ENCODE measurements at places on chromosomes 5 and 9.

GRCh38 chr5:143527808-143528207 lies 124.3 kb upstream of the NR3C1 start:
- no peak for DNase-seq

GRCh38 chr9:22117511-22118384 lies 108.6 kb upstream of the CDKN2B start:
- no peak for DNase-seq

DNA sequence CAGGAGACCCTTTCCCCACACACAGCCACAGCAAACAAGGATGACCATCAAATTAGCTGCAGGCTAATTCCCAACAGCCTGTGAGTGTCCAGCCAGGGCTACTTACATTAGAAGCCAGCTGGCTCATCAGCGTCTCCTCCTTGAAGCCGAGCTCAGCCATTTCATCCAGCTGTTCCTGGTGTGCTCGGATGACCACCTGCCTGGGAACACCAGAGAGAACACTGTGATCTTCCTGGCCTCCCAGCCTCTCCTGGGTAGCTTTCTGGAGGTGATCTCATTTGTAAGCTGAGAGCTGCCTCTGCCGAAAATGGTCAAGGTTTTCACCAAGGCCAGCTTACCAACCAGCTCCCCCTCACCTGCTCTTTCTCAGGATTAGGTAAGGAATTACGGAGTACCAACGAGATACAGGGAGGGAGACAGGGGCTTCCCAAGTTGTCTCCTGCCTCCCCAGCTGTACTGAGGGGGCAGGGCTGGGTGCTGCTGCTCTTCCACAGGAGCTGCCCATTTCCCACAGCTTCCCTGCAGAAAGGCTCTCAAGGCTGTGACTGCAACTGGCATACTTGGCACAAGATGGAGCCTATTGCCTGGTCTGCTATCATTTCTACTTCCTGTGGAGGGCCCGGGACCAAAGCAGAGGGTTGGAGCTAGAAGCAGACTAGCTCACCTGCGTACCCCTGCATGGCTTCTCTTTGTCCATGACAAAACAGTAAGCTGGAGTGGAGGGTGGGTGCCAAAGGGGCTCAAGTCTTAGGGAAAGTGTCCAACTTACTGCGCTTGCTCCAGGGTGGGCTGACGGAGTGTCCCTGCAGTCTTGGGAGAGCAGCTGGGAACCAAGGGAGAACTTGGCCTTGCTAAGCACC lies 73.9 kb downstream of the KIF24 start:
- DNase-seq: no peak

GRCh38 chr9:35683323-35683722 lies 6.4 kb downstream of the TPM2 start:
- DNase-seq: no peak

DNA sequence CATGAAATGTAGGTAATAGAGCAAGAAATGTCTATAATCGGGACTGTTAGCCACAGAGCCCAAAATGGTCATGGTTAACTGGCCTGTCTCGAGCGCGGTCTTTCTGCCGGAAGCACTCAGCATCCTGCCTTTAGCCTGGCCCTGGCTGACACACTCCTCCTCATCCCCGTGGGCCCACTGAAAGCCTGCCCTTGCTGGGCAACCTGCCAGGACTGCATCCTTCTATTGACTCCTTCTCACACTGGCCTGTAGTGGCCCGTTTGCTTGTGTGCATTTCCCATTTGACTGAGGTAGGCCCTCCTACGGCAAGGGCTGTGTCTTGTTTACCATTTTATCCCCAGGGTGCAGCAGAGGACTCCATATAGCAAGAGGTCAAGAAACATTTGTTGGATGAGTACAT lies 215.7 kb downstream of the ATPSCKMT start:
- no peak for DNase-seq

GRCh38 chr9:23542438-23542837 lies 283.6 kb downstream of the ELAVL2 start:
- DNase-seq: no peak

DNA sequence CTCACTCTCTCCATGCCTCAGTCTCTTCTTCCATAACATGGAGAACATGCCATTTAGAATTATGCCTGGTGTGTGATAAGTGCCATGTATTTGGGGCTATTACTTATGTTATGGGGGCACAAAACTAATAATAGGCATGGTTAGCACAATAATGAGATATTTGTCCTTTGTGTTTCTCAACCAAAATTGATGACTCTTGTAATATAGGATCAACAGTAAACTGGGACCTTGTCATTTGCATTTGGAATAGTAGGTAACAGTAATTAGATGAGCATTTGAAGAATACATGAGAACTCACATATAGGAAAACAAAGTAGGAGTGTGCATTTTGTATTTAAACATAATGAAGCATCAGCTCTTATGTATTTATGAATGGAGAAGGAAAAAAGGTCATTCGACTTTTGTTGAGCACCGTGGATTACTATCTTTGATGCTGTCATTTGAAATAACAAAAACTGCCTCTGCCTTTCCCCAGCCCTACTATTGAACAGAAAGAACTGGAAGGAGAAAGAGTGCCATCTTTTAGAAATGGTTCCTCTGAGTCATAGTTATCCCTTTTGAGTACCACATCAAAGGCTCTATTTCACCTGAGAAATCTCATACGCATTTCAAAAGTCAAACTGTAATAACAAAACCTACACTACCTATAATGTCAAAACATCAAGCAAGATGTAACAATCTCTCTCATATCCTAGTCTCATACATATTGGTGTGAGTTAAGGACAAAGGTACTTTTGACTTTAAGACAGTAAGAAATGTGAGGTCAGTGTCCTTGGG lies 655.2 kb downstream of the PDE4D start:
- no peak for DNase-seq

- DNase-seq: no peak
Measured at GRCh38 chr5:86865256-86865785, 247.6 kb downstream of the COX7C start.

DNA sequence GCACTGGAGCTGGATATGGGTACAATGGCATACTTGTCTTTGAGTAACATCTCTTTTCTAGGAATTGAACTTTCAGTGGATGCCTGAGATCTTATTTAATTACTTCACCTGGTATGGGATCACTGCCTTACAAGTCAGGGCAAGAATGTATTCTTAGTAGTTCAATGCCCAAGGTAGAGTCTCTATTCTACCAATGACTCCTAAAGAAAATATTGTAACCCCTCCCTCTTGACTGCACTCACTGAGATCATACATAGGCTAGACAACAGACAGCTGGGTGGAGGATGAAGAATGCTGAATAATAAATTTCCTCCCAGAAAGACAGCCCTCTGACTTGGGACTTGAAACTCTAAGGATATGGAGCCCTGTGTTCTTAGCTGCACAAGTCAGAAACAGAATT lies 1216.3 kb upstream of the ACO1 start:
- no peak for DNase-seq

GRCh38 chr5:851553-851952 lies 767 bp upstream of the ZDHHC11 start:
- DNase-seq: no peak
